ENCODE measurements at places on chromosomes 2 and 18. TPM values are rescaled to one million over a fixed set of nuclear protein-coding genes. Genes with fewer than 3 reads are reported as not detected.

Gene STPG4
- under 0.01 TPM for total RNA-seq

Gene RNU2-63P
- not detected for total RNA-seq

Gene CCDC74A
- total RNA-seq: 5.0 TPM

Gene POTEI
- total RNA-seq: under 0.01 TPM

Gene KATNAL2
- total RNA-seq: 0.96 TPM

Gene SPP2
- not detected for total RNA-seq

Gene C2orf66
- total RNA-seq: under 0.01 TPM

Gene INPP5D
- under 0.01 TPM for total RNA-seq

Gene OSBPL1A
- total RNA-seq: 17.1 TPM

Gene SAG
- not detected for total RNA-seq

Gene NEB
- total RNA-seq: under 0.01 TPM

Gene TRIM54
- under 0.01 TPM for total RNA-seq

Gene CDK15
- total RNA-seq: 0.56 TPM

Gene ADAM23
- 3.9 TPM for total RNA-seq

Gene CFC1
- total RNA-seq: not detected

Gene ANKRD30B
- total RNA-seq: 0.96 TPM

Gene LAPTM4A
- 136 TPM for total RNA-seq

Gene RESP18
- not detected for total RNA-seq

Gene NYAP2
- total RNA-seq: not detected

Gene BOLL
- total RNA-seq: not detected

Gene SIX3
- total RNA-seq: not detected

Gene CCL20
- total RNA-seq: 57.5 TPM

Gene CHRND
- not detected for total RNA-seq

Gene FBXO48
- 0.28 TPM for total RNA-seq

Gene CBLN2
- not detected for total RNA-seq

Gene ANKRD44
- total RNA-seq: 17.8 TPM

Gene ME2
- total RNA-seq: 47.1 TPM

Gene SCN2A
- total RNA-seq: 2.0 TPM

Gene CXCR1
- not detected for total RNA-seq

Gene GCFC2
- total RNA-seq: 7.9 TPM
